ENCODE measurements at places on chromosomes 7 and 10. TPM values are rescaled to one million over a fixed set of nuclear protein-coding genes. Genes with fewer than 3 reads are reported as not detected.
A peak's percentile ranks its signal among the peaks of the same experiment; 100 is the strongest.

DNA sequence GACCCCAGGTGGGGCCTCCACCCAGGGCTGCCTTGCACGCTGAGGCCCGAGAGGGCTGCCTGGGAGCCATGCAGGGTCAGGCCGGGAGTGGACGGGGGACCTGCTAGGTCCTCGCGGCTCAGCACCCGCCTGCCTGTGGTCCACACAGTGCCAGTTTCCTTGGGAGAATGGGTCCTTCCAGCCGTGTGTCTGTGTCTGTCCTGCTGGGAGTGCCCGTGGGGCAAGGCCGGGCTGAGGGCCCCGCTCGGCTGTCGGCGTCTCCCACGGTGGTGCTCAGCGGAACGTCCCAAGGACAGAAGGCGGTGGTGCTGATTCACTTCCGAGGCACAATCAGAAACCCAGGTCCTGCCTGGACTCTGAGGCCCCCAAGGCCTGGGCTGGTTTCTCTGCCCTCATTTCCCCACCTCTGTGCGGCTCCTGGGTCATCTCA, 23.2 kb upstream of the GTPBP4 start:
- no peak for DNase-seq

DNA sequence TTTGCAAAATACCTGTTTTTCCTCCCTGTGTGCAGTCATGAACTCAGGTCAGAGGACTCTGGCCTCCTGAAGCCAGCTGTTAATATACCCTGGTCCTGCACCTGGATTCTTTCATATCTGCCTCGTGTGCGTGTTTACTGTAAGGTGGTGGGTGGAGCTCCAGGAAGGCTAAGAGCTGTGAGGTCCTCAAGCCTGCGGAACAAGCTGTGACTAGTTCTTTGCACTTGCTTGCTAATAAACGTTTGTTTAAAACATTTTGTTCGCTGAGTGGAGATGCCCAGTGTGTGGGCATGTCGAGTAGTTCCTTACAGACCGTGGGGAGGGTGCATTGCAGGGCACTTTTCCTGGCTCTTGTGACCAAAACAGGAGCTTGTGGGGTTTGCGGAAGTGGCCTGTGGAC, 139.0 kb downstream of the DOCK1 start:
- DNase-seq: peak; percentile 40

The EVX1 gene
- total RNA-seq: not detected

DNA sequence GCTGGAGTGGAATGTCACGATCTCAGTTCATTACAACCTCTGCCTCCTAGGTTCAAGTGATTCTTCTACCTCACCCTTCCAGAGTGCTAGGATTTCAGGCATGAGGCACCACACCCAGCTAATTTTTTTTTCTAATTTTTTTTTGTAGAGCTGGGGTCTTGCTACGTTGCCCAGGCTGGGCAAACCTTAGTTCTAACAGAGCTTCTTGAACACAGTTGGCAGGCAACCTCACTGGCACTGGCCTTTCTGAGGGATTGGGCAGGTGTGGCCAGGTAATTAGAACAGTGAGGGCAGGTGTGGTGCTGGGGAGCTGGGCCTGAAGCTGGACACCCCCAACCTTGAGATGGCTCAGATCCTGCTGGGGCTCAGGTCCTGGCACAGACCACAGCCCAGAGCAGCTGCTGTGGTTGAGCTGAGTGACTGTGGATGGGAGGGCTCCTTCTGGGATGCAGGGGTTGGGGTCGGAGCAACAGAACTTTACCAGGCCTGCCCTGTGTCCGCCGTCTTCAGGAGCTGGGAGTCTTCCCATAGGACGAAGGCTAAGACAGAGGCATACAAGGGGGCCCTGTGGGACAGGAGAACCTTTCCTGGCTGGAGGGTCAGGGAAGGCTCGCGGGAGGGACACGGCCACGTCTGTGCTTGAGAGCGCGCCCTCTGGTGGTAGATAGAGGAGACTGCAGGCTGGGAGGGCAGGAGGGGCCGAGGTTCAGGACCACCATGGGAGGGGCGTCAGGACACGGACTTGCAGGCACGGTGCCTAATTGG, 48.2 kb downstream of the COL26A1 start:
- peak; percentile 28 for DNase-seq

GRCh38 chr7:11077816-11078215, 104.1 kb downstream of the PHF14 start:
- no peak for DNase-seq

The ANXA8 gene
- not detected for total RNA-seq

DNA sequence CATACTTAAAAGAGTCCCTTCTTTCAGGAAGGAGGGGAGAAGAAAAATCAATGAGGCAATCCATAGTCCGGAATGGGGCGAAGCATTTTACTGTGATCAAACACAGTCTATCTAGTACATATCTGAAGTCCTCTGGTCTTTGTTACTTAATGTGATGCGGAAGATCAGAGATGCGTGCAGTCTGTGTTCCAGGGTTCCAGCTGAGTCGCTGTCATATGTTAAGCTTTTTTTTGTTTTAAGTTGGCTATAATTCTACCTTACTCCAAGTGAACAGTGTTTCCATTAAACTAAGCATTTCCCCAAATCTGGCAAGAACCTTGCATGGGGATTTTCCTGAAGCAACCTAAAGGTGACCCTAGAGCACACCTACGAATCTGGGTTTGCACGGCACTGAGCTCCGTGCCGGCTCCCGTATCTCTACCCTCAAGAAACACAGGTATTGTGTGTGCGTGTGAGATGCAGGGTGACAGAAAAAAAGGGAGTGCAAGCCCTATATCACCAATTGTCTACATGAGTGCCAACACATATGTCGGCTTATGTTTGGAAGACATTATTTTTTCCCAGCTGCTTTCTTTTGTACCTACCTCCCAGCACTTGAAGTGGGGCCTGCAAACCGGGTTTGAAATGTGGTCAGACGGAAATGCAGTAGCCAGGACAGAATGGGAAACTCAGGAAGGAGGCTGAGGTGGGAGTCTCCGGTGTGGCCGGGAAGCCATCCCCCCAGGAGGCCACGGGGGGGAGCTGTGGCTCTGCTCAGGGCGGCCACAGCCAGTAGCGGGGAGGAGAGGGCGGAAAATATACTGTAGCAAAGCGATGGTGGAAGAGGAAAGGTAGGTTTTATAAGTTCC, 435.8 kb upstream of the MGMT start:
- no peak for DNase-seq

The PLCE1 gene
- total RNA-seq: 29.8 TPM

- no peak for DNase-seq
Measured at GRCh38 chr7:140723006-140723405, 26.5 kb downstream of the NDUFB2 start.

The OR2A12 gene
- not detected for total RNA-seq

GRCh38 chr7:46494028-46494427, 573.0 kb upstream of the IGFBP3 start:
- no peak for DNase-seq

DNA sequence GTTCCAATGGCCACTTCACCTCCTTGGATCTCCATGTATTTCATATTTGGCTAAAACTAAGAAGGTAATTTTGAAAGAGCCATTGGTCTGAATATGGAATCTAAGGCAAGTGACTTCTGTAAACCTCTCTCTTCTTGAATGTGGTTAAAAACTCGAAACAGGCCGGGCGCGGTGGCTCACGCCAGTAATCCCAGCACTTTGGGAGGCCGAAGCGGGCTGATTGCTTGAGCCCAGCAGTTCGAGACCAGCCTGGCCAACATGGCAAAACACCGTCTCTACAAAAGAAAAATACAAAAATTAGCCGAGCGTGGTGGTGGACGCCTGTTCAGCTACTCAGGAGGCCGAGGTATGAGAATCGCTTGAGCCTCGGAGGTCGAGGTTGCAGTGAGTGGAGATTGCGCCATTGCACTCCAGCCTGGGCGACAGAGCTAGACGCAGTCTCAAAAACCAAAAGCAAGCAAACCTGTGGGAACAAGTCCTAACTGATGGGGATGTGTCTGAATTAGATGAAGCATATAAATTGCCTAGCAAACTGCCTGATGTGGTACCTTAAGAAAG, 2.2 kb downstream of the LANCL2 start:
- DNase-seq: no peak

Measured in thyroid gland (tissue), 4 donors.